ENCODE measurements at places on chromosomes 4 and X.

- DNase-seq = no peak
Observed at GRCh38 chrX:34300871-34301270, 168.8 kb upstream of the FAM47A start.

- DNase-seq = no peak
Observed at GRCh38 chrX:7083021-7083420, 64.5 kb upstream of the STS start.

DNA sequence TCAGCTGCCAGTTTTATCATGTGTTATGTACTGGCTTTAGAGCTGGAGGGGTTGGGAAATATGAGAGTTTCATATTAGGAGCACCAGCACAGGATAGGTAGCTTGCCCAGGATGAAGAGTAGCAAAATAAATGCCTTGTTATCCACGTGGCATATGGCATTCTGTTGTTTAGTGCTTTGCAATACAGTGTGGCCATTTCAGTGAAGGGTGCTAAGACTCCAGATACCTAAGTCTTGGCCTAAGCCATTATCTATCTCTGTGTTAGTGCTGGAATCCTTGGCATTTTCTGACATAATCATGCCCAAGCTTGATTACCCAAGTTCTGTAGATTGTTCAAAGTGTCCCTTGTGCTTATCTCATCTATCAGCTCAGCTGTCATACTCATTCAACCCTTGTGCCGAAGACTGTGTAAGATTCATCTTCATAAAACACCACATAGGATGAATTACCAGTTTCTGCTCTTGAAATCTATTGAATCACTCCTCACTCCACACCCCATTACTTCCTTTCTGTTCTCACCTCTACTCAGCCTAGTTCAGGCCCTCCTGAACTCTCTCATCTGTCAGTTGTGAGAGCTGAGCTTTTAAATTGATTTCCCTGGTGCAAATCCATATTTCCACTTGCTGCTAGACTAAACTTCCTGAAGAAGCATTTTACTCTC, 73.5 kb downstream of the CLCN5 start:
- DNase-seq = no peak

DNA sequence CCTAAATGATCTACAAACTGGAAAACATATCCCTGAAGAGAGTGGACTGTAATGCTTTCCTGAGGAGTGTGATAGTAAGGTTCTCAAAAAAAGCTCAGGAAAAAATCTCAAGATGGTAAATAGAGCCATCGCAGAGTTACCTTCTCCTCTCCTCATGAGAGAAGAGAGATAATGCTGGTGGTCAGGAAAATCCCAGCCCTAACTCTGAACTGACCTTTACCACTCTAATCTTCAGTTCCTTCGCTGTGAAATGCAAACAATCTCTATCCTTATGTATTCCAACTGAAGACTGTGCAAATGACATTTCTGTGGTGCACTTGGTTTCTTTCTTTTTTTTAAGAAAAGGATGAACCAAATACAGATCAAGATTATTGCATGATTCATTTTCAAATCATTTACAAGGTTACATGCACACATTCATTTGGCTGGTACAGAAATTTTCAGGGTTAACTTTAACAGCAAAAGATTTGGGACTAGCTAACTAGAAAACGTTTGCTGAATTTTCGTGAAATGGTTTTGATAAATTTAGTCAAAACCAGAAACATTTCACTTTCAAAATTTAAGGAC, 8.3 kb downstream of the PPM1K start:
- no peak for DNase-seq

GRCh38 chr4:169102026-169102425, 92.0 kb upstream of the CBR4 start:
- DNase-seq = no peak

- no peak for DNase-seq
Observed at GRCh38 chrX:17579026-17579425, 158.3 kb upstream of the SCML1 start.

- DNase-seq = no peak
Observed at GRCh38 chr4:57640391-57641100, 530.4 kb upstream of the IGFBP7 start.
